ENCODE measurements at places on chromosomes 2 and 18.

- no peak for DNase-seq
These were observed 611.3 kb upstream of the SYT4 start for GRCh38 chr18:43888598-43888997.

DNA sequence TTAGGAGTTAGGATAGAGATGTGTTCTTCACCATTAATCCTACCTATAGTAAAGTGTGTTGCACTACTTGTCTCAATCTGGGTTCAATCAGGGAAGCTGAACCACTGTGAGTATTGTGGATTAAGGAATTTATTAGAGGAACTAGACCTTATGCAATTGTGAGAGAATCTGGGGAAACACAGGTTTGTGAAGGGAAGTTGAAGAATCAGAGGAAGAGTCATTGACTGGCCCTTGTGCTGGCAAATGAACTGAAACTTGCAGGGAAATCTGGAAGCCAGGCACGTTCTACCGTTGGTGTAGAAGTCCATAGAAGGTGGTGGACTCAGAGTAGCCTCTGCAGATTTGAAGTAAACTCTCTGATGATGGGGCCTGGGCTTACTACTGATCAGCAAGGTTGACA is 44.7 kb upstream of the HK2 start:
- no peak for DNase-seq

DNA sequence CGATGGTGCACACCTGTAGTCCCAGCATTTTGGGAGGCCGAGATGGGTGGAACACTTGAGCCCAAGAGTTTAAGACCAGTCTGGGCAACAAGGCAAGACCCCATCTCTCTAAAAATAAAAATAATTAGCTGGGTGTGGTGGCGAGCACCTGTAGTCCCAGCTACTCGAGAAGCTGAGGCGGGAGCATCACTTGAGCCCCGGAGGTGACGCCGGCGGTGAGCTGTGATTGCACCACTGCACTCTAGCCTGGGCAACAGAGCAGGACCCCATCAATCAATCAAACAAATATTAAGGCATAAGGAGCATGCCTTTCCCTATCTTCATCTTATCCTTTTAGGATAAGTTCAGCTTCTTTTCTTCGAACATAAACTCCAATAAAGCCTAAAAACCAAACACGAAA is 1.1 kb downstream of the WDSUB1 start:
- no peak for DNase-seq

DNA sequence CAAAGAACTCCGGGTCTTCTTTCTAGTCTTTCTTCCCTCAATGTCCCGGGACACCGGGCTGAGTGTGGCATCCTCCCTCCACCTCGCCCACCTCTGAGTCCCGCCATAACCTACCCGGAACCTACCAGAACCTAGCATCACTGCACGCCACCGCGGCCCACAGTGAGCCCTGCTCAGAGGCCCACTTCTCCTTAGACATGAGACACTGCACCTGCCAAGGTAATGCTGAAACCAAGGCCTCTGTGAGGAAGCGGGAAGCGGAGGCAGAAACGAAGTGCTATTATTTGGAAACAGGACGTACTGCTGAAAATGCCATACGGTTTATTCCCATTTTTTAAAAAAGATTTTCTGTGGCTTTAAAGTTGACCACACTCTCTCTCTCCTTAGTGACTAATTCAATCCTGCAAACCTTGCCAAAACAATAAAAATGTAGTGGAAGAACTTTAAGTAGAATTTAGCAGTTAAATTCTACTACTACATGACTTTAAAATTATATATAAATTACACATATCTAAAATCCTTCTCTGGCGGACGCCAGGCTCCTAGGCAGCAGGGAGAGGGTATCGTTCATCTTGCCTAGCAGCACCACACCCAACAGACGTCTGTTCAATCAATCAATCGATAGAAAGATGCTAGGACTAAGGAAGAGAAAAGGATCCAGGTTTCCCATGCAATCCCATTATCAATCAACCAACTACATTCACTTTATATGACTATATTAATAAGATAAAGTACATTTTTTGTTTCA is 82.0 kb downstream of the ZNF516 start:
- DNase-seq: no peak

DNA sequence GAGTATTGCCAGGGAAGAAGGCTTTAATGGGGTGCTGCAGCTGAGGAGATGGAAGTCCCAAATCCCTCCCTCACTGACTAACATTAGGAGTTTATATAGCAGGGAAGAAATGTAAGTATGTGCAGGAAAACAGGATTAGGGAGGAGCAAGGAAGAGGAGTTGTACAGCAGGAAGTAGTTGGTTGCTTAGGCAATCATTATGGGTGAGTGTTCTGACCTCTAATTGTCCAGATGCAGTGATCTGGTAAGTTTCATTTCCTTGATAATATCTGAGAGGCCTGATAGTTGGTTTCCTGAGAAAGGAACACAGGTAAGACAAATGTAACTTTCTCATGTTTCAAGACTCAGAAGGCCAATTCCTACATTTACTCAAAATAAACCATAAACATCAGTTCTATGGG is 331.9 kb upstream of the GULP1 start:
- no peak for DNase-seq

GRCh38 chr18:79639072-79639829 is 40.4 kb upstream of the CTDP1 start:
- DNase-seq: no peak

DNA sequence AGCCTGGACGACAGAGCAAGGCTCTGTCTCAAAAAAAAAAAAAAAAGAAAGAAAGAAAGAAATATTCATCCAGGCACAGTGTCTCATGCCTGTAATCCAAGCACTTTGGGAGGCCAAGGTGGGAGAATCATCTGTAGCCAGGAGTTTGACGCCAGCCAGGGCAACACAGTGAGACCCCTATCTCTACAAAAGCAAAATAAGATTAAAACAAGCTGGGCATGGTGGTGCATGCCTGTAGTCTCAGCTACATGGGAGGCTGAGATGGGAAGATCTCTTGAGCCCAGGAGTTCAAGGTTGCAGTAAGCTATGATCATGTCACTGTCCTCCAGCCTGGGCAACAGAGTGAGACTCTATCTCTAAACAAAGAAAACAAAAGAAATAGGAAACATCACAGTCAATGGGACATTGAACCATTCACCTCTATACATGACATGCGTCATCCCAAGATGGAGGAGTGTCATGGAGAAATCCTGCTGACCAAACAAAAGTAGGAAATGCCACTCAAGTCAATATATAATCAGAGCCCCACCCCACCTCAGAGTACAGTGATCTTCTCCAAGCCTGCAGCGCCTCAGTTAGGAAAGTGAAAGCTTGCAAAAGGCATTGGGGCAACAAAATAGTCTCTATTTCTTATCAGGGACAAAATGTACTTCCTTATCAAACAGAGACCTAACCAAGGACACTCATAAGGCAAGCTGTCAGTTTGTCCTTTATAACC is 9.8 kb downstream of the FEV start:
- no peak for DNase-seq

- DNase-seq: no peak
These were observed 99.0 kb upstream of the ACVR1C start for GRCh38 chr2:157727693-157728092.

GRCh38 chr2:38835990-38836389 is 39.7 kb downstream of the DHX57 start:
- DNase-seq: no peak

- DNase-seq: no peak
These were observed 757.7 kb downstream of the EPHA4 start for GRCh38 chr2:220814441-220814840.

DNA sequence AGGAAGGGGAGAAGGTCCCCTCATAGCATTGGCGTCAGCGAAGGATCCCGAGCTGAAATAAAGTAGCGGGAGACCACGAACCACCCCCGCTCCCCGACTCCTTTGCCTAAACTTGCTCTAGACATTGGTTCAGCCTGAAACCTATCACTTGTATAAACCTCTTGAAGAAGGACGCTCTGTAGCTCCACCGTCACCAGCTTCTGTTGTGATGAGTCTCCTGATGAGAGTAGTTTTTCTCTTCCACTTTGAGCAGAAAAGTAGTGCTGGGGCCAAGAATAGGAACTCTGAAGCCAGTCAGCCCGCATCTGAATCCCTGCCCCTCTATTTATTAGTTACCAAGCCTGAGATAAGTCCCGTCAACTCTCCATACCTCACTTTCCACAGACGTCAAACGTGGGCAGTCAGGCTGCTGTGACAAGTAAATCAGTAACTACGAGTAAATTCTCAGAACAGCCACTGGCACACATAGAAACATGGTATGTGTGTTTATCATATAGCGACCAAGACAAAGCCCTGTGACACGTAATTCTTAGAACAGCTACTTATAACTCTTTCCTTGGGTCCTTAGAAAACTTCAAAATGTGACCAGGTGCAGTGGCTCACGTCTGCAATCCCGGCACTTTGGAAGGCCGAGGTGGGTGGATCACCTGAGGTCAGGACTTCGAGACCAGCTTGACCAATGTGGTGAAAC is 61.7 kb downstream of the CD226 start:
- no peak for DNase-seq

GRCh38 chr2:42338567-42339190 is 22.3 kb downstream of the COX7A2L start:
- DNase-seq: no peak

DNA sequence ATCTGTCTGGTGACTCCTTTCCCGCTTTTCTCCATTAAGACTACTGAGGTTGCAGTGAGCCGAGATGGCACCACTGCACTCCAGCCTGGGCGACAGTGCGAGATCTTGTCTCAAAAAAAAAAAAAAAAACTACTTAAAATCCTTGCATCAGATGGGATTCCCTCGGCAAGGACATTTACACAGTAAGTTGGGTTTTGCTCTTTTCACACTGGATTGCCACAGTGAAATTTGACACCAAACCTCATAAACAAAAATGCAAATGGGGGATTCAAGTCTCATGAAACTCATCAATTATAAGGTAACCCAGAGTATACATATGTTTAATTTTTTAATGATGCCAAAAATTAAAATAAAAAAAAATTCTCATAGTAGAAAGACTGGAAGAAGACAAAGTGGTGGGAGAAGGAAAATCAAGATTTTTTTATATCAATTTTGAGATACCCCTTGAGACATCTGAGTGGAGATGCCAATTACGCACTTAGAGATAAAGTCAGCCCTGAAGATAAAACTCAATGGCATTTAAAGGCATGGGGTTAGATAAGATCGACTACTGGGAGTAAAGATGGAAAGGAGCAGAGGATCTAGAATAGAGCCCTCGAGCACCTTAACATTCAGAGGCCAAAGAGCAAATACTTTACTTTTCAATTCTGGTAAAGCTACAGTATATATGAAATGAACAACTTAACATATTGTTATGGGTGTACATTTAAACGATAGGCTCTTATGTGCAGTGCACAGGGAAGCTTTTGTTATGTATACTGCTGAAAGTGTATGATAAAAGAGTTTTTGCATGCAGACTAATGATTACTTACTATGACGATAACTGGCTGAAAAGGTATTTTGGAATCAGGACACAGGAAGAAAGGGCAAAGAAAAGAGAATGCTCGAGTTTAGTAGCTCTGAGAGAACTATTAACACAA is 37.6 kb downstream of the CHMP3 start:
- DNase-seq: no peak

- no peak for DNase-seq
These were observed 165.8 kb downstream of the TNS1 start for GRCh38 chr2:217836901-217837491.

GRCh38 chr2:3876221-3876620 is 172.8 kb downstream of the DCDC2C start:
- DNase-seq: no peak

DNA sequence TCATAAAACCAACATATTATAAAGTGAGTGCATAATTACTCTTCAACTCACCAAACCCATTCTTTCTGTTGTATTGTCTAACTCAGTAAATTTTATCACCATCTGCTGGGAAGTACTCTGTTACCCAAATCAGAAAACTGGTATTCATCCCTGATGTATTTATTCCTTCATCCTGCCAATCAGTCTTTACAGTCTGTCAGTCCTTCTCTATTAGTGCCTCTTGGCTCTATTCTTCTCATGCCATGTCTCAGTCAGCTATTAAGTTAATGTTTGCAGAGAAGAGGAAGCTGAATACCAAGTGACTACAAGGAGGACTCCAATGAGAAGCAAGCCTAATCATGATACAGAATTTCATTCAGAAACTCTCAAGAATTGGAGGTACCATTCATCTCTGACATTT is 631.2 kb downstream of the CPS1 start:
- DNase-seq: no peak

DNA sequence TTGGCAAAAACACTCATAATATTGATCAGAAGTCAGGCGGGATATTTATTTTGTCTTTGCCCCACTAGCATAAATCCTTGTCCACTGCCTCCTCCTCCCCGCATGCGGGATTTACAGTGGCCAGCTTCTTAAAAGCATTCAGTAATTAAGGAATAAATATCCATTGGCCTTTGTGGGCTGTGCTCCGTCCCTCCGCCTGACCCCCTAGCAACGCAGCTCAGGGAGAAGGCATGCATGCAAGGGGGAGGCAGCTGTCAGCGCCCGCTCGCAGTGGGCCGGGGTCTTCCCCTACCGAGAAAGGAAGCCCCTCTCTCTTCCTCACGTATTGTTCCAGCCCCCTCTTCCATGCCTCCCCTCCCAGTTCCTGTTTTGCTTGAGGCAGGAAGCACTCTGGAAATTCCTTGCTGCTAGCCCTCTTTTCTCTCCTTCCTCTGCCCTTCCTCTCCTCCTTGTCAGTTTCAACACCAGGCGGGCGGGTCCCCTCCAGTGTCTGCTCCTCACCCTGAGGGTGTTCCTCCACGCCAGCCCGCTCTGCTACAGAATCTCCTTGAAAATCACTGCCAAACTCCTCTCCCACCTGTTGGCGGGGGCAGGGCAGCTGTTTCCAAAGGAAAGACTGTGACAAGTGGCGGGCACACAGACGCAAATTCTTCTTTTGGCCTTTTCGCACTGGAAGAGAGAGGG is 60.1 kb downstream of the GBX2 start:
- DNase-seq: no peak

- DNase-seq: no peak
These were observed 190.4 kb downstream of the PLCL1 start for GRCh38 chr2:197994751-197995150.

- DNase-seq: no peak
These were observed 223.1 kb upstream of the PARD3B start for GRCh38 chr2:204321910-204322751.

DNA sequence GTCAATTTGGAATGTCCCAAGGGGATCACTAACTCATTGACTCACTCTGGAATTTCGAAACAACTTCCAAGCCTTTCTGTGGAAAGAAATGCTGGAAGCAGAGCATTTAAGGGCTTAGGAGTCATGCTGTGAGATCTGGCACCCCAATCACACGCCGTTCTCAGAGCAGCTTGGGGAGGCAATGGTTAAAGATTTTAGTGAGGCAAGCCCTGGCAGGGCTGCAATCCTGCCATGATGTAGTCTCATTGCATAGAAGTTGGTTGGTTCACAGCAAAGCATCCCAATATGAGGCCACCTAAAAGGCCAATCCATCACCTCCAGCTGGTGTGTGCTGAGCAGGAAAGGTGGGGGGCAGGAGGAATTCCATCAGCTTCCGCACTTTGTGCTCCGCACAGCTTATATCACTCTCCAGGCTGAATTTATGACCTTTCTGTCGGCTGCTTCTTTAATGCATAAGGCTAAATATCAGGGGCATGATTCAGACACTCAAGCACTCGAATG is 1043.9 kb upstream of the POU3F3 start:
- no peak for DNase-seq

GRCh38 chr2:83531206-83531826 is 927.8 kb downstream of the SUCLG1 start:
- DNase-seq: no peak

- DNase-seq: no peak
These were observed 210.1 kb upstream of the RND3 start for GRCh38 chr2:150697596-150697995.

All from progenitor cell of endocrine pancreas (in vitro differentiated cells).